ENCODE measurements at places on chromosomes 5 and 9. TPM values are rescaled to one million over a fixed set of nuclear protein-coding genes. Genes with fewer than 3 reads are reported as not detected.

CATSPER3 gene
- total RNA-seq: not detected

GRCh38 chr9:73216100-73216499 lies 64.4 kb downstream of the ANXA1 start:
- H3K4me1 ChIP-seq: no peaks in the 10 kb centered on the region
- no peak for DNase-seq
- no peaks in the 10 kb centered on the region for H3K36me3 ChIP-seq
- no peak overlapping the region for H3K4me3 ChIP-seq

GRCh38 chr9:105131981-105132380 lies 112.5 kb upstream of the SLC44A1 start:
- H3K36me3 ChIP-seq: no peaks in the 10 kb centered on the region
- H3K4me3 ChIP-seq: no peak overlapping the region
- peaks cover 9% of the 10 kb centered on the region for H3K4me1 ChIP-seq
- H3K27me3 ChIP-seq: no peaks in the 10 kb centered on the region

MFAP3 gene
- 32.9 TPM for total RNA-seq

DNA sequence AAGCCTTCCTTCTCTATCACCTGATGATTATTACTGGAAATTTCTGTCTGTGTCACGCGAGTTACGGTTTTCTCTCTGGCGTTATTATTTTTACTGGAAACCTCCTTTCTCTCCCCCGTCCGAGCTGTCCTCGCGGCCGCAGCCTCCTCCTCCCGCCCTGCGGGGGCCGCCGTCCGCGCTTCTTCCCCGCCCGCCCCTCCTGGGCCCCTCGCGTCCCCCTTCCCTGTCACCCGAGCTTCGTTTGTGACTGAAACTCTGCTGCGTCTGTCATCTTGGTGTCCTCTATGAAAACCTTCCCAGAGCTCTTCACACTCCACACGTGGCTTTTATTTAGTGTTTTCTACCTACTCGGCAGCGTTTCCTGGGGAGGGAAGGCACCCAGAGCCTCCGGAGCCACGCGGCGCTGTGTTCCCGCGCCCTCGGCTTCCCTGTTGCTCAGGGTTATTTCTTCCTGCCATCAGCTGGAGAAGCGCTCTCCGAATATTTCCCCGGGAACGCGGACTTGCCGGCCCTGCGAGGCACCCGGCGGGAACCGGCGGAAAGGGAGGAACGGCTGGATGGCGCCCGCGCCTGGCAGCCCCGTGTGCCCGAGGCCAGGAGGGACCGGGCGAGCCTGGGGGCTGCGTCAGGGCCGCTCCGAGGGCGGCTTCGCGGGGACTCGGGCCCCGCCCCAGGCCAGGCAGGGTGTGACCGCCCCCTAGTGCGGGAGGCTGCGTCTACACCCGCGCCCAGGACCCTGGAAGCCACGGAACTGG lies 33.9 kb downstream of the TRIP13 start:
- peak; percentile 63 for DNase-seq
- peak overlapping the region; percentile 41 for H3K4me3 ChIP-seq
- no peaks in the 10 kb centered on the region for H3K36me3 ChIP-seq
- no peak overlapping the region for H3K27ac ChIP-seq
- H3K27me3 ChIP-seq: peaks cover 16% of the 10 kb centered on the region
- H3K4me1 ChIP-seq: peaks cover 11% of the 10 kb centered on the region

RECK gene
- 3.7 TPM for total RNA-seq
